CD4-positive, alpha-beta T cell treated with Interleukin-1 beta for 1 hour (primary cell): ENCODE measurements at places on chromosomes 2 and 18.

DNA sequence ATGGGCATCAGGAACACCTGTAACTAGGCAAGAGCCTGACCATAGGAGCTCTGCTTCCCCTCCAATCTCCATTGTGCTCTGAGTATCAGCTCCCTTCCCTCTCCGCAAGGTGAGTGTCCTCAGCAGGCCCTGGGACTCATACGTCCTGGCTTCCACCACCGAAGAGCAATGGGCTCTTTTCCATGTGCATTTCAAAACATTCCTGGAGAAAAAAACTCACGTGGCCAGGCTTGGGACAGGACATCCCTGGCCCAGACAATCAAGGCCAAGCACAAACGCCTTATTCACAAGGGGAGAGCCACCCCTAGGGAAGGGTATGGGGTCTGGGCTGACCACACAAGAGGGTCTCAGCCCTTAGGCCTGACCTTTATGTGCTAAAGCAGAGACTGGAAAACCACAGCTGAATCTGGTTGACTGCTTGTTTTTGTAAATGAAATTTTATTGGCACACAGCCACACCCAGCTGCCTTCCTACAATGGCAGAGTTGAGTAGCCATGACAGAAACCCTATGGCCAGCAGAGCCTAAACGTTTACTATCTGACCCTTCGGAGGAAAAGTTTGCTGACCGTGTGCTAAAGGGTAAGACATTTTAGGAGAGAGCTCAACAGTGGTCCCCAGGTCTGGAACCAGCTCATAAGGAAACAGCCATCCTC, 175.7 kb upstream of the ARL4C start:
- no peak for DNase-seq

GRCh38 chr2:75076088-75076487, 117.6 kb downstream of the POLE4 start:
- DNase-seq: no peak

GRCh38 chr2:118748245-118748885, 99.1 kb downstream of the EN1 start:
- DNase-seq: no peak

GRCh38 chr2:61807036-61807757, 46.7 kb downstream of the FAM161A start:
- DNase-seq: no peak

GRCh38 chr2:202780514-202781021, 91.0 kb downstream of the ICA1L start:
- DNase-seq: no peak

DNA sequence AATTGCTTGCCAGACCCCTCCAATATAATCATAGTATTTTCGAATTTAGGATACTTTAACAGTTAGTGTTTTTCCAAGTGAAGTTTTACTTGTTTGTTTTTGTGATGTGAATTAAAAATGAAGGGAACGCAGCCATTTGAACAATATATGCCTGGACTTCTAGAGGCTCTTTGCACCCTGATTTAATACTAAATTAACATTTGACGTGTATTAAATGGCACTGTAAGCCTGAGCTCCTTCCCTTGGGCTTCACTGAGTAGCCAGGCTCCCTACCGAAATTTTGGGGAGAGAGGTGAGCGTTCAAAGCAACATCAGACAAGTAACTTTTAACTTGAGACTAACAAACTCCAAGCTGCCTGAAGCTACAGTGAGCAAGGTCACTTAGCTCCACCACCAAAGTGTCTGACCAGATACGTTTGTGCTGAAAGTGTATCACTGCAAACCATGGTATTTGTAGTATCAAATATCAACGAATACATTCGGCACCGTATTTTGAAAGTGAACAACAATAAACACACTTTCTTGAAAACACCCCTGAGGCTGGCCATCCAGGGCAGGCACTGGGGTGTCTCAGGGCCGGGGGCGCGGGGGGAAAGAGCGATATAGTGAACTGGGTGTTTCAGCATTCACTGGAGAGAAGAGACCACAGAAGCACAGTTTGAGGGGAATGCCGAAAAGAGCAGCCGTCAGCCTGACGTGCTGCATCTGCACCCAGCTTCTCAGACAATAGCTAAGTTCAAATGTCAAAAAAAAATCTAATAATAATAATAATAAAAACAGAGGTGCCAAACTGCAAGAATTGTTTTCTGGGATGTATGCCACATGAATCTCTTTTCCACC, 7.7 kb upstream of the POU3F3 start:
- no peak for DNase-seq

- no peak for DNase-seq
Observed at GRCh38 chr18:56112013-56112749, 524.2 kb upstream of the TCF4 start.
